ENCODE measurements at places on chromosomes 11 and 22.

- DNase-seq = no peak
Observed at GRCh38 chr11:127619946-127620345, 619.4 kb upstream of the KIRREL3 start.

DNA sequence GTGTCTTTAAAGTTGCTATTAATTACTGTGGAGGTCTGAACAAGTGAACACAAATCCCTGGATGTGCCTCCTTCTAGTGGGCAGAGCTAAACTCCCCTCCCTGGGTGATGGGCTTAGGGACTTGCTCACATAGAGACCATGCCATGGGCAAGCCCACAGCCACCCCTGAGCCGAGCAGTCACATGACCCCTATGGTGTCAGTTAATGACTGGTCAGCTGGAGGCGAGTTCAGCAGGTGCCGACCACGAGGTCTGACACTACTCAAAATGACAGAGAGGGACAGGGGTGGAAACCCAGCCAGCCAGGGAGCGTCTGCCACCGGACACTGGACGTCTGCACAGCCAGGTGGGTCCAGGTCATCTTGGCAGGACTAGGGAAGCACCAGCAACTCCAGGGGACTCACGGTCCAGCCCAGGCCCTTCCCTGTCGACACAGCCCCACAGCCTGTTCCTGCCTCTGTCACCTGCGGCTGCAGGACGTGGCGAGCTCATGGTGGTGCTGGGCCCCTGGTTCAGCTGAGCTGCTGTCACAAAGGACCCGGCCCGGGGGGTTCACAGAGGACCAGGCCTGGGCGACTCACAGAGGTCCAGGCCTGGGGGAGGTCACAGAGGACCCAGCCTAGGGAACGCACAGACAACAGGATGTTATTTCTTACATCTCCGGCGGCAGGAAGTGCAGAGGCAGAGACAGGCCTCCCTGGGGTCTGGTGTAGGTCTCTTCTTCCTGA is 135.0 kb downstream of the BRD1 start:
- no peak for DNase-seq

- DNase-seq = peak; percentile 88
Observed at GRCh38 chr22:28855355-28856094, 27.8 kb upstream of the ZNRF3 start.

DNA sequence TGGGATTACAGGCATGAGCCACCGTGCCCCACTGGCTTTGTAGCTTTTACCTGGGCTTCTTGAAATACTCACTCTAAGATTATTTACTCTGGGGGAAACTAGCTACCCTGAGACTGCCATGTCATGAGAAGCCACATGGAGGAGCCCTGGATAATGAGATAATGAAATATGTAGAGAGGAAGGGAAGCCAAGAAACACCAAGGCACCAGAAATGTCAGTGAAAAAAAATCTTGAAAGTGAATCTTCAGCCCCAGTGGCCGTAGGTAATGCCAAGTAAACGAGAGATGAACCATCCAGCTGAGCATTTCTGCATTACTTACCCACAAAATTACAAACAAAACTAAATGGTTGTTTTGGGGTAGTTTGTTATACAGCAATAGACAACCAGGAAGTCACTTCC is 125.6 kb downstream of the APIP start:
- peak; percentile 38 for DNase-seq

DNA sequence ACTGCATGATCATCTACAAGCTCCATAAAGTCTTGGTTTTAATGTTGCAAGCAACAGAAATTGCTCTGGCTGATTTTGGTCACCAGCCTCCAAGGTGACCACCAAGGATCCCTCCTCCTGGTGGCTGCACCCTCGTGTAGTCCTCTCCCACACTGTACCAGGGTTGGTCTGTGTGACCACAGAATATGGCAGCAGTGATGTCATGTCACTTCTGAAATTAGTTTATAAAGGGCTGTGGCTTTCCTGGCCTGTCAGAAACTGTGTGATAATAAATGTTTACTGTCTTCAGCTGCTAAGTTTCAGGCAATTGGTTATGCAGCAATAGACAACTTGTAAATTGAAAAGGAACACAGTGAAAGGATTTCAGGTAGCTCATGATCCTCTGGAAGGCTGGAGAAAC is 5.3 kb upstream of the PRDM11 start:
- DNase-seq = no peak

- DNase-seq = no peak
Observed at GRCh38 chr11:78429209-78429608, 11.6 kb upstream of the GAB2 start.

DNA sequence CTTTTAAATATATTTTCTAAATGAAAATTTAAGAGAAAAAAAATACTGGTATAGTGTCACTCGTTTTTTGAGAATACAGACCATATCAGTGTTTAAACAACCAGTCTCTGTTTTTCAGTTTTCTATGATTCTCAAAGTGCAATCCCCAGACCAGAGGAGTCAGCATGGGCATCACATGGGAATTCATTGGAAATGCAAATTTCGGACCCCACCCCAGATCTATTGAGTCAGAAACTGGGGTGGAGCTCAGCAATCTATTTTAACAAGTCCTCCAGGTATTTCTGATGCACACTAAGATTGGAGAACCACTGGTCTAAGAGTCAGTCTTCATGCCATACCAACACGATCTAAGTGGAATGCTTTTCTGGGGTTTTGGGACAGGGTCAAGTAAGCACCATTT is 66.1 kb downstream of the FAR1 start:
- no peak for DNase-seq

DNA sequence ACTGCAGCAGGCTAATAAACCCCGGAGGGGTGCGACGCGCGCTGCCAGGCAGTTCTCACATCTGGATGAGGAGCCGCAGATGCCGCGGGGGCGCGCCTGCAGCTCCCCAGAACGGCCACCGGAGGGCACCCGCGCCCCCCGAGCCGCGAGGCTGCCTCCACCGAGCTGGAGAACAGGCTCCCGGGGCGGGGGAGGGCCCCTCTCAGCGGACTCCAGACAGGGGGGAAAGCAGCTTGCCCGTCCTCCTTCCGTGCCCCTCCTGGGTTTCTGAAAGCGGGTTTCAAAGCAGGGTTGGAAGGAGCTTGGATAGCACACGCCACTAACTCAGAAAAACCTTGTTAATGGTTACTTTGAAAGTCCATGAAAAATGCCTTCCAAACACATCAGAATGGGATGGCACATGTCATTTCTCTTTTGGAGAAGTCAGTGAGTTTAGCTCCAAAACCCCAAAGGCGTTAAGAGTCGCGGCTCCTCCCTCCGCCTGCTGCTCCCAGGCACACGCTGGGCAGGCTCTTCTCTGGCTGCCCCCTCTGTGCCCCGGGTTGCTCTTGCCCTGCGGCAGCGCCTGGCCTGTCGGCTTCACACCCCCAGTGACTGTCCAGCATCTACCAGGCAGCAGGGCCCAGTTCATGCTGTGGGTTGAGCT is 317.8 kb downstream of the NTM start:
- peak; percentile 71 for DNase-seq

- peak; percentile 92 for DNase-seq
Observed at GRCh38 chr11:124837491-124837856, 27.8 kb upstream of the ROBO3 start.

- DNase-seq = no peak
Observed at GRCh38 chr11:131943295-131943694, 572.9 kb downstream of the NTM start.

- no peak for DNase-seq
Observed at GRCh38 chr11:112632866-112633505, 328.2 kb upstream of the NCAM1 start.

DNA sequence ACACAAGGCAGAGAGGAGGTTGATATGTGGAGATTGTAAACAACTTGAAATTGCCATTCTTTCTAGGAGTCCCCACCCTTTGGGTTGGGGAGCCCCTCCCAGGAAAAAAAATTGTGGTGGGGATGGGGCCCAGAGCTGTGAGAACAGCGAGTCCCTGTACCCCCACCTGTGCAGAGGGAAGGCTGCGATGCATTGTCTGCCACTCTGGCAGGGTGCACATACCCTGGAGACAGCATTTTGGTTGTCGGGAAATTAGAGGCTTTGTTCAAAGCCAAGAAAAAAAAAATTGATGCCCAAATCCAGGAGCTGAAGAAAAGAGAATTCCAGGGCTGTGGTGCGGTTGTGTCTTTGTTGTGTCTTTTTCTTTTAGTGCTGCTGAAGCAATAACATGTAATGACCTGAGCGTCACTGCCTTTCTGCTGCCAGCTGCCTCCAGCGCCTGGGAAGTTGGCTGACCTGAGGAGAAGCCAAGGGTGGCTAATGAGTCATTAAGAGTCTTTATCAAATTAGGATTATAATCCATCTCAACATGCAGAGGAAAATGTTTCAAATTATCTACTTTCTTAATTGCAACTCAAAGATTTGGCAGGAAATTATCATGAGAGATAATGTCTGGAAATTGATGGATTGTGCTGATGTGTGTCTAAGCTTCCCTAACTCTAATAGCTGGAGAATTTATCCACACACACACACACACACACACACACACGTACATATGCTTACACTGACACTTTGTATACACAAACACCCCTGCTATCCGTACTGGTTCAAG is 8.0 kb upstream of the PKNOX2 start:
- no peak for DNase-seq

- DNase-seq = peak; percentile 69
Observed at GRCh38 chr11:133078591-133079404, 453.5 kb downstream of the OPCML start.

GRCh38 chr11:34194576-34195335 is 89.3 kb downstream of the NAT10 start:
- no peak for DNase-seq

DNA sequence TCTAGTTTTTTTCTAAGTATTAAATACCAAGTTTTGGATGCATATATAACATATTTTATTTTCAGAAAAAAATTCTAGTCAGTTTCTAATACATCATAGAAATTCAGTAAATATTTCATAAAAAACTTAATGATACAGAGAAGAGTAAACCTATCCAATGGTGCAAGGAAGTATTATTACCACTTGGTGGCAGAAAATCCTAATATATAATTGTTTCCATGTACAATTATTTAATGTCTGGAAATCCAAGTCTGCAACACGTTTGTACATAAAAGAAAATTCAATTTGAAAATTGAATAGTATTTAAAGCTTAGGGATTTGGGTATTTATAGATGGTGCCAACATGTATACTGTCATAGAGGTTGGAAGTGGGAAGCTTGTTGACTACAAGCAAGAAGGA is 127.0 kb downstream of the TRPC6 start:
- DNase-seq = no peak

GRCh38 chr22:44755417-44755816 is 3.0 kb downstream of the ARHGAP8 start:
- DNase-seq = no peak

DNA sequence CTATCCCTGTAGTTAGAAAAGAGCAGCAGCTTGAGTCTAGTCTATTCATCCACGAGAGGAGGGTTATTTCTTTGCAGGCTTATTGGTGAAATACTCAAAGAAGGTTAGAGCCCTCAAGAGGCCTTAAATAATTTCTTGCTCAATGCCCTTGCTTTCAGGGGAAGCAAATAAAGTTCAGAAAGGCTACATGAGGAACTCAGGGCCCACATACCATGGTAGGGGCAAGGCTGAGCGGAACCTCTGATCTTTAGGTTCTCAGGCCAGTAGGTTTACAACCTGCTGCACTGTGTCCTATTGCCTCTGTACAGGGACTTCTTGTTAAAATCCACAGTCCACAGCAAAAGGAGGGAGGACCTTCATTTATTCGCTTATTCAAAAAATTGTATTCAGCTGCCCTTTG is 101.7 kb downstream of the ADAMTS15 start:
- no peak for DNase-seq

DNA sequence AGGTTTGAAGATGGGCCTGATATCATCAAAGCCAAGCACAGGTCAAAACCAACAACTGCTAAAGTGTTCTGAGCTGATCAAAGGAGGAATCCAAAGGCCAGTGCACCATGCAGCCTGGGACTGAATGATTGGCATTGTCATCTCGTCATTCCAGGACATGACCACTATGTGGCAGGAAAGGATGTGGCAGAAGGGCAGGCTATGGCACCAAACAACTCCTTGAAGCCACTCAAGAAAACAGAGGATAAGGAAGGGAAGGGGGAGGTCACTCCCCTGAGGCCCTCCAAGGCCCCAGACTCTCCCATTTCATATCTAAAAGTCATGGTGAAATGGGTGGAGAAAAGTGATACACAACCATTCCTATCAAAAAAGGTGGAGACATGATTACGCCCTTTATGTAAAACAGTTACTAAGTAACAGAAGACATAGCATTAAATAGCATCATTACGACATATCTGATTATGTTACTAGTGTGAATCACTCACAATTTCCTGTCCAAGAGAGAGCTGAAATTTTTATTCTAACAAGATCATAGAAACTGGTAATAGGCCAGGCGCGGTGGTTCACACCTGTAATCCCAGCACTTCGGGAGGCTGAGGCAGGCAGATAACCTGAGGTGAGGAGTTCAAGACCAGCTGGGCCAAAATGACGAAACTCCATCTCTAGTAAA is 49.3 kb downstream of the AHNAK start:
- DNase-seq = peak; percentile 78

GRCh38 chr11:17021511-17021910 is 7.3 kb upstream of the PLEKHA7 start:
- no peak for DNase-seq

- DNase-seq = no peak
Observed at GRCh38 chr11:36051235-36052144, 107.6 kb downstream of the LDLRAD3 start.

DNA sequence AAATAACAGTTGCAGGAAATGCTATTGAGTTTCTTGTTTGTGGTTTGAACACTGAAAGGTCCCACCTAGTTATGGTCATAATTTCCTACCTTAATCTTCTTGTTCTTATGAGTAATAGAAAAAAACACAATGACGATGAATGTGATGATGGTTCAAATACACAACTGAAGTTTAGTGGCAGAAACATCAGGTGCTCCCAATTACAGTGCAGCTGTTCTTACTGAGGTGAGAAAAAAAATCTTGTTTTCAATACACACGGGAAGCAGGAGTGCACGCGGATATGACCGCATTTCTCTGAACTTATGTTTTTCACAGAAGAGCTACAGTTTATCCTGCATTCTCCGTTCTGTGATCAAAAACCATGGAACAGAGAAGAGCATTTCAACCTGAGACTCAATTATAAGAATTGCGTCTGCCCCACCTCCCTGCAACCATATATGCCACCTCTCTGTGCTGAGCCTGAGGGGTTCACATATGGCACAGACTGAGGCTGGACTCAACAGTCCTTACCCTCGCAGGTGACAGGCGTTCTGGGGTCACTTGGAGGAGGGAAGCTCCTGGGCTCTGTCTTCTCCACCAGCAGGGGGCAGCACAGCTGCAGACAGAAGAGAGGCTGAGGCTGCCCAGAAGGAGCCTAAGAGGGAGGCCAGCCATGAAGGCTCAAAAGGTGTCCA is 99.7 kb upstream of the IGLL5 start:
- DNase-seq = peak; percentile 74

GRCh38 chr22:41482319-41482935 is 13.5 kb downstream of the ACO2 start:
- no peak for DNase-seq

- no peak for DNase-seq
Observed at GRCh38 chr11:114188851-114189570, 107.2 kb upstream of the NNMT start.

DNA sequence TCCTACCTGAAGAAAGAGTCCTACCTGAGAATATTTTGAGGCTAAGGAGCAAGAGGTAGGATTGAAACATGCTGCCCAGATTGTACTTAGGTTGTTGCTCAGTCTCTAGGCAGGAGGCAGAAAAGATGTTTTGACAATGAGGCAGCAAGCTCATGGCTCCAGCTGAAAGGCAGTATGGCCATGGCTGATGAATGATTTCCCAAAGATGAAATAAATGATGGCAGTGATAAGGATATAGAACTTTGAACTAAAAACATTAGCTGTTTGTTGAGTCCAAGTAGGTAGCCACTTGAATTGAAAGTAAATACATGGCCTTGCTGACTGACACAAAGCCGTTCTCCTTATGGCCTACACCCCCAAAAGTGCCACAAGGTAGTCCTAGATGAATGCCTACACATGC is 6.8 kb upstream of the NEU3 start:
- no peak for DNase-seq

GRCh38 chr11:63012430-63012829 is 3.2 kb downstream of the SLC22A8 start:
- no peak for DNase-seq
